ENCODE measurements at places on chromosomes 3 and 15.

DNA sequence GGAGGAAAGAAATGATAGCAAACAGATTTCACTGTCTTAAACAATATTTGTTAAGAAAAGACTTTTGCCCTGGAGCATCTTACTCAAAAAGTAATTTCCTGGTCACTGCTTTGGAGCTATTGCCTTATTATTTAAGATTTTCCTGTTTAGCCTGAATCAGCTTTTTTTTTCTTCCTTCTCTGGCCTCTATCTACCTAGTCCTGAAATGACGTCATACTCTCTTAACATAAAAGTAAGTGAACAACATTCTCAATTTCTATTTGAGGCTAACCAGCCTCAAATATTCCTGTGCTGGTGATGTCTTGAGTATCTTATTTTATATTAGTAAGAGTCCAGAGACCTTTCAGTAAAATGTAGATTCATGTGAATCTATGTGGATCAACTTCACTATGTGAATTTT is 221.9 kb upstream of the ALCAM start:
- DNase-seq: no peak

DNA sequence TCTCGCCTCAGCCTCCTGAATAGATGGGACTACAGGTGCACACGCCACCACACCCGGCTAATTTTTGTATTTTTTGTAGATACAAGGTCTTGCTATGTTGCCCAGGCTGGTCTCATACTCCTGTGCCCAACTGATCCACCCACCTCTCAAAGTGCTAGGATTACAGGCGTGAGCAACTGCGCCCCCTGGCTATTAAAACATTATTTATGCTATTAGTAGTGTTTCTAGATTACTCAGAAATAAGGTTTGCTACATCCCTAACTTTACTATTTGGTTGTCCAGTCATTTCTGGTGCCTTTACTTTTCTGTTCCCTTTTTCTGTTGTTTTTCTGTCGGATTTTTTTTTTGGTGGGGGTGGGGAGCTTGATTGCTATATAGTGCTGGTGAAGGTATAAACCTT is 393.6 kb upstream of the TPM1 start:
- DNase-seq: no peak

- no peak for DNase-seq
Observed at GRCh38 chr15:57570994-57571393, 20.7 kb upstream of the MYZAP start.

DNA sequence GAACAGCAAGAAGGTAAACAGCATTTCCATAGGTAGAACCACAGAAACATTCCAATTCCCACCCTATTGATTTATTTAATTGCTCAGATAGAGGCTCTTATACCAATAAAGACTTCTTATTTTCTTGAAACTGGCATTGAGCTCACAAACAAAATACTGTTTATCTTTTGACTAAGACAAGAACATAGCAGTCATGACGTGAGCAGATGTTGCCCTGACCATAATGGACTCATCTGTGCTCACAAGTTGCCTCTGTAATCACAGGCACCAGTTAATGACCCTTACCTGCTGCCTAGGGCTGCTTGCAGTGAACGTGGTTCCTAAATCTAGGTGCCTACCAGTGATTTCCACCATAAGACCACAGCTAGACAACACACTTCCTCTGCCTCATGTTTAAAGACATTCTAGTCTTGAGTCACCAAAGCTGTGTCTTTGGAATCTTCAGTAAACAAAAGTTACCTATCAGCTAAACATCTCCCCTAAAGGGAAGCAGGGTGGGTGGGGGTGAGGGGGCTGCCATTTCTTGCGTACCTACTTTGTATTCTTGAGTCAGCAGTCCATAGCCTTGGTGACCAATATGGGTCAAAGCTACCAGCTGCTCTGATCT is 2.1 kb downstream of the FYCO1 start:
- DNase-seq: no peak

DNA sequence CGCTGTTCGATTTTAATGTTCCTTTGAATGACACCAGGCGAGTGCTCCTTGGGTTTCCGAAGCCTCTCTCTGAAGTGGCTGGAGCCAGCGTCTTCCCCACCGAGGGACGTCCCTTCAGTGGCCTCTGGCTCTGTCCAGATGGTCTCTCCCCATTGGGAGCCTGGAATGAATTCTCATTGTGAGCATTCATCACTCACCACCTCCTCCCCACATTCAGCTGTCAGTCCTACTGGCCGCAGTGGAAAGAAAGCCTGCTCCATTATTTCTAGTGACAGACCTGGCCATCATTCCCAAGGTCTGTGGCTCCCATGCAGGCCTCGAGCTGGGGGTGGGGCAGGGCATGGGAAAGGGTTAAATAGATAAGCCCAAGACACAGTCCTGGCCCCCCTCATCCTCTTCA is 35.2 kb downstream of the ZNF710 start:
- no peak for DNase-seq

GRCh38 chr3:172673210-172673679 is 37.6 kb downstream of the NCEH1 start:
- peak; percentile 15 for DNase-seq

- DNase-seq: no peak
Observed at GRCh38 chr15:89333011-89333860, 1.4 kb downstream of the POLG start.

- DNase-seq: no peak
Observed at GRCh38 chr15:82710208-82710555, 507 bp upstream of the AP3B2 start.

- DNase-seq: no peak
Observed at GRCh38 chr15:72397796-72398588, at the start of gene TMEM202. Gene TMEM202 (plus strand): TSS chr15:72398305. CDS start chr15:72398327, 22 bp downstream.

- DNase-seq: no peak
Observed at GRCh38 chr3:151044706-151045105, 40.8 kb upstream of the MED12L start.

GRCh38 chr3:33428734-33429133 is 11.5 kb downstream of the UBP1 start:
- no peak for DNase-seq

DNA sequence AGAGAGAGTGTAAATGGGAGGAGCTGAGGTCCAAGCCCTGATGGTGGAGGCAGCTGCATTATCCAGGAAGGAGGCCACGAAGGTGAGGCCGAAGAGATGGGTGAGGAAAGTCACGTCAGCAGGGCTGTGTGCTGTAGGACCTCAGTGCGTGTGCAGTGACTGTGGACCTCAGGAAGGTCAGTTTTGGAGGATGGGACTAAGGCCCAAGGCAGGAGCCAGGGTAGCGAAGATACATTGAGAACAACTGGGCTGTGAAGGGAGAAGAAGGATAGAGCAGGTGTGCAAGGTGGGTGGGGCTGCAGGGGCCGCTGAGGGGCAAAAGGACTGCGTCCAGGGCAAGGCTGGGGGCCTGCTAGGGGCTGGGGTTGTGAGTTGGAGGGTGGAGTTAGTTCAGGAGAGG is 4.9 kb downstream of the KLHL40 start:
- no peak for DNase-seq

DNA sequence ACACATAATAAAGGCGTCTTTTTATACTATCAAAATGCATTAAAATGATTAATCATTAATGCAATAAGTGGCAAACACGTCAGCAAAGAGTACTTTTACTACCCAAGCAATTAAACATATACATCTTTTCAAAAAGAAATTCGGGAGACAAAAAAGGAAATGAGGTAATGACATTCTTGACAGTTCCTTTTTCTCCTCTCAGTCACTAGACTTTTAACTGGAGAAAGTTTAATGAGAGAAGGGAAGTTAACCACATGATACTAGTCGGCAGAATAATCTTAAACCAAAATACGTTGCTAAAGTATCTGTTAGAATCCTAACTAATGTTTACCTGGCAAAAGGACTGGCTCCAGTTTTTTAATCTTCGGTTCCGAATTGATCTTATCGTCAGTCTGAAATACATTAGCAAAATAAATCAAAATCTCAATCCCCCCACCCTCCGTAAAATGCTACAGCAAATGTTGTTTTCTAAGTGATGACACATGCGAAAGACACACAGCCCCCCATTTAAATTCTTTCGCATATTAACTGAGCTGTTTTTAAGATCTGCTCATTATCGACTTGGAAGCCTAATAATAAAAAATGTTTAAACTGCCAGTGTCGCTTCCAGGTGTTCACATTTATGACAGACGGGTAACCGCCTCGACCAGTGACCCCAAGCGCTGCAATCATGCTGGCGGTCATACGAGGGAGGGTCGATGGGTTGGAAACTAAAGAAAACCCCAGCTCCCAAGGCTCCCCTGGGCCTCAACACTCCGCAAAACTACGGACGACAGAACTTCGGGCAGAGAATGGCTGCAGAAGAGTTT is 778 bp downstream of the MTMR10 start:
- DNase-seq: no peak

- DNase-seq: no peak
Observed at GRCh38 chr3:154766765-154767503, 313.2 kb upstream of the MME start.

GRCh38 chr3:168705412-168705811 is 609.7 kb upstream of the GOLIM4 start:
- DNase-seq: no peak

- no peak for DNase-seq
Observed at GRCh38 chr3:121601212-121601812, 8.1 kb downstream of the FBXO40 start.

DNA sequence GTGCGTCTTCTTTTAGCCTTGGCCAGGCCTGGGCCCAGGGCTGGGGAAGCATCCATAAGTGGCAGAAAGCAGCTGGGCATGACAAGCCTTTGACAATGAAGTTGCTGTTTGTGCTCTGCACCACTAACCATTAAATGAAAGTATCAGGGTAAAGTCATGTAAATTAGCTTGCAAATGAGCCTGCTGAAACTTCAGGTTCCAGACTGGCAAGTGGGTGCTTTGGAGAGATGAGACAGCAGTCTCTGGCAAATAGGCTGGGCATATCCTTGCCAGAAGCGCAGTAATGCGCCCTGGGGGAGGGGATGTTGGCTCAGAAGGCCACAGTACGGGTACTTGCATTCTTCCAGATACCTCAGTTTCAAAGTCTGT is 40.7 kb downstream of the RAB6B start:
- DNase-seq: no peak

DNA sequence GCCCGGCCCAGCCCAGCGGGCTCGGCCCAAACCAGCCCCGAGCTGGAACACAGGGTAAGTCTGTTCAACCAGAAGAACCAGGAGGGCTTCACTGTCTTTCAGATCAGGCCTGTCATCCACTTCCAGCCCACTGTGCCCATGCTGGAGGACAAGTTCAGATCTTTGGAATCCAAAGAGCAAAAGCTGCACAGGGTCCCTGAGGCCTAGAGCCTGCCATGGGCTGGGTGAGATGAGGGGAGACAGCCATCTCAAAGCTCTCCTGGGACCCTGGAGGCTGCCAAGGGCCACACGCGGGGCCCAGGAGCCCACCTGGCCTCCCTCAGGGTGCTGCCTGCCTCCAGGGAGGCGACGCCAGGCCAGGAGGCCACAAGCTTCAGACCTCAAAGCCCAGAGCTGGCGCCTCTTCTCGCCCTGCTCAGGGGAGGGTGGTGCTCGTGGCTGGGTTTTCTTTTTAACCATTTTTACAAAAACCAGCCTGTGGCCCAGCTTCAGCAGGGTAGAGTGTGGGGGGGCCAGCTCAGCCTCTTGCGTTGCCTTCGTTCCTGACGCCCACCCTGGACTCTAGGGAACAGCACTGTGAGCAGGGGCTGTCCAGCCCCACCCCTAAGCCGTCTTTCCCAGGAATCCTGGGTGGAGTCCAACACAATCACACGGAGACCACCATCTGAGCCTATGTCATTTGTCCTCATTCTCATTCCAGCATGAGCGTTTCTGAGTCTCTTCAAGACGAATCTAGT is 107.0 kb downstream of the ETFA start:
- no peak for DNase-seq

- DNase-seq: peak; percentile 63
Observed at GRCh38 chr3:50436114-50436674, 67.2 kb downstream of the CACNA2D2 start.

GRCh38 chr3:189557824-189558223 is 73.4 kb upstream of the TP63 start:
- DNase-seq: no peak

DNA sequence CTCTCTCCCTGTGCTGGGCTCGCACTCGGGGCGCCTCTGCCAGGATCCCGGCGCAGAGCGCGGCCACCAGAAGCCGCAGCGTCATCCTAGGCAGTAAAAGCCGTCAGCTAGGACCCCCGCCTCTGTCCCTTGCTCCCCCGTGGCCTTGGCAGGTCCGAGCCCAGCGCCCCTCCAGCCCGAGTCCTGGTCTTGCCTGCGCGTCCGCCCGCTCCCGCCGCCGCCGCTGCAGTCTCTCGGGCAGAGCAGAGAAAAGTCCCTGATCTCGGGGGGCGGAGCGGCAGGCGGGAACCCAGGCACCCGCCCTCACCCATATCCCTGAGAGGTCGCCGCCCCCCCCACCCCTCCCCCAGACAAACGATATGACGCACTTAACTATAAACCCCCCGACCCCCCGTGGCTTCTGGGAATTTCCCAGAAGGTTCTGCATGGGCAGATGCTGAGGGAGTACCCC is at the start of gene COL7A1:
Gene COL7A1, minus strand, starts transcription at position 255 of the 451 bp plus-strand sequence. Its CDS starts 170 bp downstream, at position 85.
- DNase-seq: no peak

DNA sequence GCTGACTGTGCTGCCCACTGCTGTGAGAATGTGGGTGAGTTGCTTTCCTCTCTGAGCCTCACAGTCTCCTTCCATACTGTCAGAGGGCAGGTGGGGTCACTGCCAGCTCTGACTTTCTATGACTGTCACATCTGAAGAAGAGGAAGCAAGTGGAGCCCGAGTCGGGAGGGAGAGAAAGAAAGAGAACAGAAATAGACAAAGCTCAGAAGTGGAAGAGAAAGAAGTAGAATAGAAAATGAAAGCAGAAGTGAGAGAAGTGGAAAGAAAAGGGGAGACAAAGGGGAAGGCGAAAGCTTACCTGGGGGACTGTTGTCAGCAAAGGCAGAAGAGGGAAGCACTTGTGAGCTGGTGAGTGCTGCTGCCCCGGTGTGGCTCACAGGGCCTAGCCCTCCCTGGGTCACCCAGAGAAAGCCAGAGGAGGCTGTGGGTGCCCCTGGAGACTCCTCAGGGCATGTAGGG is 57.9 kb downstream of the EPHB1 start:
- DNase-seq: no peak

GRCh38 chr3:170307671-170308405 is 49.7 kb upstream of the SKIL start:
- DNase-seq: no peak

DNA sequence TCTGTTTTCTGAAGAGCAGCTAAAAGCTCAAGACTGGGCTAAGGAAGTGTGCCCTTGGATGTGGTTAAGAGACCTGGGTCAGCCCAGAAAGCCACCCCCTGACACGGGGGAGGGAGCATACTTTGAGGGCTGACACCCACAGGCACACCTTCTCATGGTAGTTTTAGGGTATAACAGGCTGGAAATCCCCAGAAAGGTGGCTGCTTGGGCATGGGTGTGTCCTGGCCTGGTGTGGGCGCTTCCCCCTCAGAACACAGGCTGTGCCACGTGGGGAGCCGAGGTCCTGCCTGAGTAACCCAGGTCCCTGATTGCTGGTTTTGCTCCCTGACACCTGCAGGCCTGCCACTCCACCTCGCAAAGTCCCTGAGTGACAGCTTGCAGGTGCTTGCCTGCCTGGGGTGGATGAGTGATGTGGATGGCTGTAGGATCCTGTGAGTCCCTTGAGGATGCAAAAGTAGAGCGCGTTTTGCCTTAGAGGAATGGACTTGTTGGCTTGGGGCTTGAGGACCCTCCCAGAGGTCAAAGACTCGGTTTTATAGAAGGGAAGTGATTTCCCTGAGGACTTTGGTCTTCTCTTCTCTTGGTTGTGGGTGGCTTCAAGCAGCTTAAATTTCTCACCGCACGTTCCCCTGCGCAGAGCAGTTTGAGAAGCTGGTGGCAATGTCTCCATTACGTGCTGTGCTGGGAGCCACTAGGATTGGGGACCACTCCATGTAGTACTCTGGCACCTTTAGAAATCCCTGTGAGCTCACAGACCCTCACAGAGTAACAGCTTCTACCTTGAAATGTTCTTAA is 94.4 kb downstream of the DNASE1L3 start:
- DNase-seq: peak; percentile 43

- DNase-seq: no peak
Observed at GRCh38 chr15:99440029-99440428, 125.8 kb upstream of the MEF2A start.
